ENCODE measurements at places on chromosomes 11 and 22. TPM values are rescaled to one million over a fixed set of nuclear protein-coding genes. Genes with fewer than 3 reads are reported as not detected.

- no peak for DNase-seq
Measured at GRCh38 chr22:26522012-26522411, 9.7 kb upstream of the TFIP11 start.

- DNase-seq, result no peak
Measured at GRCh38 chr11:10410844-10411200, 44.2 kb upstream of the AMPD3 start.

The OR5B21 gene
- total RNA-seq, result not detected

- no peak for DNase-seq
Measured at GRCh38 chr11:68542617-68543016, 82.1 kb downstream of the PPP6R3 start.

DNA sequence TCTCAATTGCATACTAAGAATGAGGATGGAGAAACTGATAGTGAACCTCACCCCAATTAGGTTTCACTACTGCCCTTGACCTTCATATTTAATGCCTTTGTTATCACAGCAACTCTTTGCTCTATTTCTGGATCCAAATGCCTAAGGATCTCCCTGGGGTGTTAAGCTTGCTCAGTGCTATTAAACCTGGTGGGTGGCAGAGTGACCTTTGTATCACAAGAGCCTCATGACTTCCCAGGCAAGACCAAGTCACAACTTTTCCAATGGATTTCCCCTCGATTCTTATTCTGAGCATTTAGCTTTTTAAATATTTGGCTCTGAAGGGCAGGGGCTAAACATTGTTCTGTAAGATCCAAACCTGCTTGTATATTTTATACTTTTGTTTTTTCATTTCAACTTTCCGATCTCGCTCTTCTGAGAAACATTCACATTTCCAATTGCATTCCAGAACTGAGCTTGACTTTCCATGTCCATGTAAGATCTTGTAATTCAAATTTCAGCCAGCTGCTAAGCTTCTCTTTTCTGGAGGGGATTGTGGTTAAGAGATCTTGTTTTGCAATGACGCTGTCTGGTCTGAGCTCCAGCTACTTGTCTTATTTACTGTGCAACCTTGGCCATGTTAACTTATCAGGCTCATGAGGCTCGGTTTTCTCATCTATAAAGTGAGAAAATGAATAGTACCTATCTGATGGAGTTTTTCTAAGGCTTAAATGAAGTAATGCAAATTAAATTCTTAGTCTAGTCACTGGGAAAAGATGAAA is 6.4 kb upstream of the EHF start:
- DNase-seq, result no peak

The P2RY2 gene
- total RNA-seq, result 20.0 TPM

GRCh38 chr22:37240941-37241320 is 3.1 kb downstream of the RAC2 start:
- no peak for DNase-seq

The OR52A1 gene
- not detected for total RNA-seq

The UBQLNL gene
- total RNA-seq, result 0.24 TPM

The CNTF gene
- 0.70 TPM for total RNA-seq

GRCh38 chr11:32033067-32033466 is 57.8 kb upstream of the RCN1 start:
- no peak for DNase-seq

The OR4C12 gene
- total RNA-seq, result not detected

DNA sequence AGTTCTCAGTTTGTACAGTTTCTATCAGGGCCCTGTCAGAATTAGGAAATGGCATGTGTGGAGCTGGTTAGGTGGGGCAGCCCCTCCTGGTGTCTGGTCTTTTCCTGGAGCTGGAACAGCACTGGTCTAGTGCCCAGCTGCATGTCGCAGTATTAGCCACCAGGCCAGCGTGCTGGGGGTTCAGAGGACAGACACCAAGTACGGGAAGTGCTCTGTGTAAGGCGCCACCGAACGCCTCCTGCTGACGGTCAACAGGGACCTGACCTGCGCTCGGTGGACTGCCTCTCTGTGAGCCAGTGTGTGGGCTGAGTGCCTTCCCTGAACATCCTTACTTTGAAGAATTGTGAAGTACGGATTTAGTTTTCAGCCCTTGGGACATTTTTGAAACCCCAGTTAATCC is 33.9 kb downstream of the AP2A2 start:
- peak; percentile 13 for DNase-seq

- DNase-seq, result no peak
Measured at GRCh38 chr11:35167426-35167954, 28.5 kb downstream of the CD44 start.

DNA sequence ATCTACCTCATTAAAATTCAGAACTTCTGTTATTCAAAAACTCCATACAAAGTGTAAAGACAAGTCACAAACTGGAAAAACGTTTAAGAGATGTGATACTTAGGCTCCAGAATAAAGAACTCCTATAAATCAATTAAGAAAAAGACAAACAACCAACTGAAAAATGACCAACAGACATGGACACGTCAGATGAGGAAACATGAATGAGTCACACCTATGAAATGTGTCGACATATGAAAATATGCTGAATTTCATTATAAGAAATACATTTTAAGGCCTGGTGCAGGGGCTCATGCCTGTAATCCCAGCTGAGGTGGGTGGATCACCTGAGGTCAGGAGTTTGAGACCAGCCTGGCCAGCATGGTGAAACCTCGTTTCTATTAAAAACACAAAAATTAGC is 78.7 kb downstream of the ENTHD1 start:
- no peak for DNase-seq

DNA sequence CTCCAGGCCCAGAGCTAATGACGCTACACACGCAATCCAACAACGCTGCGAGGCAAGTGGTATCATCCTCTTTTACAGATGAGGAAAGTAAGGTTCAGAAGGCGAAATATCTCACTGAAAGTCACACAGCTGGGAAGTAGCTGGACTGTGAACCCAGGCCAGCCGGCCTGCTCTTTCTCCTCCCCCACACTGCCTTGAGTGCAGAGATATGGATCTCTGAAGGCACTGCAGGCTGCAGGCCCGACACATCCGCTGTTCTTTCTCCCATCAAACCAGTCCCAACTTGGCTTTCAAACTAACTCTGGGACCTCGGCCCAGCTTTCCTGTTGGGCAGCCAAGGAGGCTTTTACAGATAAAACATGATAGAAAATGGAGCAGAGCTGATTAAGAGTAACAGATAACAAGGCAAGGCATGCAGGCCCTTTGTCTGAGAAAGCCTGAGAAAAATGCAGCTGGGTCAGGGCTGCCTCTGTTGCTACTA is 64.0 kb upstream of the PTPRJ start:
- DNase-seq, result no peak

DNA sequence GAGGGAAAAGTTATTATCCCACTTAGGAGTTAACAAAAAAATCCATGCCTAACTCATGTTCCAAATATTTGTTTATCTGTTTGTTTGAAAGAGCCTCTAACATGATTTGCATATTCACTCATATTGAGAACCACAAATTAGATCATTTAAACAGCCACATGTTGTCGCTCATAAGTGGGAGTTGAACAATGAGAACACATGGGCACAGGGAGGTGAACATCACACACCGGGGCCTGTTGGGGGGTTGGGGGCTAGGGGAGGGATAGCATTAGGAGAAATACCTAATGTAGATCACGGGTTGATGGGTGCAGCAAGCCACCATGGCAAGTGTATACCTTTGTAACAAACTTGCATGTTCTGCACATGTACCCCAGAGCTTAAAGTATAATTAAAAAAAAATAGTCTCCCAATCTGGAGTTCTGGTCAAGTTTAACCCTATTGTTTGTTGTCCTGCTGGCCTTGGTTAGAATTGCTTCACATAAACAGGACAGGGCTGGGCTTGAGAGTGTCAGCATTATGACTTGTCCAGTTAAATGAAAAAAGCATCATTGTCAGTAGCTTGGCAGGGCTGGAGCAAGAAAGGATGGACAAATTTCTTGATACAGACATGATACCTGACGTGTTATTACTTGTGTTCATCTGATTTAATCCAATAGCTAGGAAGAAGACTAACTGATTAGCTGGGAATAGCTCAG is 57.8 kb upstream of the PSMA1 start:
- DNase-seq, result no peak

The MPEG1 gene
- total RNA-seq, result 18.3 TPM

GRCh38 chr11:47843361-47844055 is 4.6 kb downstream of the NUP160 start:
- DNase-seq, result no peak

The KCNJ5 gene
- 7.5 TPM for total RNA-seq

DNA sequence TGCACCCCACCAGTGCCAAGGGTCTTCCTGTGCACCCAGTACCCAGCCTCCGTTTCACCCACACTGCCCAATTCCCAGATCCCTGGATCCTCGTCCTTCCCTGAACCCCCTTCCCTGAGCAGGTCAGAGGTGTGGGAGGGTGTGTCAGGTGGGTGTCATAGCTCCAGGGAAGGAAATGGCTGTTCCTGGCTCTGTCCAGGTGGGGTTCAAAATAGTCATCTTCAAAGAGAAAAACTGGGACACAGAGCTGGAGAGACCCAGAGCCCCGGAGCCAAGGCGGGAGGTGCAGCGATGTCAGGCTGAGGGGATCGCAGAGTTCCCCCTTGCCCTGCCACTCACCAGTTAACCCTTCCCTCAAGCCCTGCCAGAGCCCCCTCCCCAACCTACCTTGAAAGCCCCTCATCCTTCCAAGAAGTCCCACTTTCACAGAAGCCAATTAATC is 698 bp downstream of the C1QTNF4 start:
- no peak for DNase-seq

The BATF2 gene
- 1.5 TPM for total RNA-seq

The TMEM25 gene
- total RNA-seq, result 10.8 TPM

- DNase-seq, result no peak
Measured at GRCh38 chr11:60118338-60118737, 29.9 kb downstream of the MS4A2 start.

DNA sequence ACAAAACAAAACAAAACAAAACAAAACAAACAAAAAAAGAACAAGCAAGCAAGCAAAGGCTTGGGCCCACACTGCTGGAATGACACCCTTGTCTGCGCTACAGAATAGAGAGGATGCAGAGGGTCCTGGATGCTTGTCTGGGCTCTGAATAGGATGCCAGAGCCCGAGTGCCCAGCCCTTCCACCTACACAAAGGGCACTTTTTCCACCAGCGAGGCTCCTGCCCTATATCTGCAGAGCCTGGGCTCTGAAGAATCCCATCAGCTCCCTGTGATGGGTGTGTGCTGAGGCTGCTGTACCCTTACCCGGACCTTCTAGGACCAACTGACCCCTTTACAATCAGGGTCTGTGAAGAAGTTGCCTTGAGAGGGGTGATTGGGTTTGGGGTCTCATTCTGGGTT is 221.2 kb downstream of the DSCAML1 start:
- peak; percentile 9 for DNase-seq

GRCh38 chr11:3105791-3106735 is 48.8 kb upstream of the CARS1 start:
- DNase-seq, result no peak

DNA sequence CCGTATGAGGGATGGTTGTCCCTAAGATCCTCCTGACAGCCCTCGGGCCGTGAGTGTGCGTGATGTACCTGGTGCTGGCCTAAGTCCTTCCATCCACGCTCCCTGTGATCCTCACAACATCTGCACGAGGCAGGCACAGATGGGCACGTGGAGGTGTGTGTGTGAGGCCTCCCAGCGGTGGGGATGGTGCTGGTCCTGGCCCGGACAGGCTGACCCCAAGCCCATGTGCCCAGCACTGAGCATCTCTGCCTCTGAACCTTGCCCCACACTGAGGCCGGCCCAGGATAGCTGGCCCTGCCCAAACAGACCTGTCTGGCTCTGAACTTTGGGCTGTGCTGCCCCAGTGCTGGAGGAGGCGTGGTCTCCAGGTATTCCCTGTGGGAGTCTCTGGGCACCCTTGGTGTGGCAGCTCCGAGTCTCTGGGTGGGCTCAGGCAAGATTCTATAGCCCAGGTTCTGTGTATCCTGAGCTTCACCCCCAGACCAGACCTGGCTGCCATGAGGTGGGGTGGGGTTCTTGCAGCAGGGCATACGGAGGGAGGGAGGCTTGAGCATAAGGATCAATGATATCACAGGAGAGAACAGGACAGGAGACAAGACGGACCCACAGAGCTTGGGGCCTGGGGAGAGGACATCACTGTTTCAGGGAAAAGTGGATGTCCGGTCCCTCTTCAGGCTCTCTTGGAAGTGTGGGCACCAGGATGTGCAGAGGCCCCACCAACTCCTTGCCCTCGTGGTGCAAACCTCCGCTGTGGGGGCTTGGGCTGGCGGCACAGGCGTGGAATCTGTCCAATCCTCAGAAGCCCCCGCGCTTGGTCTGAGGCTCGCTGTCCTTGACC is 881.8 kb downstream of the BRD1 start:
- DNase-seq, result no peak

- DNase-seq, result no peak
Measured at GRCh38 chr22:44855855-44856254, 103.5 kb downstream of the ARHGAP8 start.

DNA sequence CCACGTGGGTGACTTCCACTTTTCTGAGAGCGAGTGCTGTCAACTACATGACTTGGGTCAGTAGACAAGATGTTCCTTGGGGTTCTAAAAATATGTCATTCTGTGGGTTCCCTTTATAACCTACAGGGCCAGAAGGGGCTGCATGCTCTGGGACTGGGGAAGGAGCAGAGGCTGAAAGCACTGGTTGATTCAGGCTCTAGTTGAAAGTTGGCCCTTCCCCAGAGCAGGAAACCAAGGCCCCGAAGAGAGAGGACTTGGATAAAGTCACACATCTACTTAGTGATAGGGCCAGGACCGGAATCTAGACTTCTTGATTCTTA is 9.9 kb downstream of the ADAMTS15 start:
- no peak for DNase-seq

- peak; percentile 54 for DNase-seq
Measured at GRCh38 chr11:3136546-3137455, 28.3 kb downstream of the OSBPL5 start.

The CASP1 gene
- 11.9 TPM for total RNA-seq

Data from Right ventricle myocardium inferior (tissue), 1 donor.